Left forelimb (tissue), 1 donor: ENCODE measurements at places on chromosomes 4 and X.

GRCh38 chr4:40055511-40055862 is 1.2 kb upstream of the N4BP2 start:
- DNase-seq, result no peak

DNA sequence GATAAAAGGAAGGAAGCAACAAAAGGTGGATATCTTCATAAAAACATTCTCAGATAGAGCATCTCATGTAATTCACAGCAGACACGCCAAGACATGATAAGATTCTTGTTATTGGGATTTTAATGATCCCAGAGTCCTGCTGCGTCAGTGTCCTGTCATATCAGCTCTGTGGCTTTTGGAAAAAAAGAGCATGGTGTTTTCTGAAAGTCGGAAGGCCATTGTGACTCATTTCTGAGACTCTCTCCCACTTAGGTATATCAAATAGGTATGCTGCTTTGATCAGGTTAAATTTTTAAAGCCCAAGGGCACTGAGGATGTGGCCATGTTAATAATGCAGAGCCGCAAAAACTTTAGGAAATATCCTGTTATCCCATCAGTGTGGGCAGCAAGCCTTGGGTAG is 481.0 kb downstream of the KCNIP4 start:
- no peak for DNase-seq

- DNase-seq, result no peak
Observed at GRCh38 chrX:42432552-42432951, 345.4 kb downstream of the PPP1R2C start.

DNA sequence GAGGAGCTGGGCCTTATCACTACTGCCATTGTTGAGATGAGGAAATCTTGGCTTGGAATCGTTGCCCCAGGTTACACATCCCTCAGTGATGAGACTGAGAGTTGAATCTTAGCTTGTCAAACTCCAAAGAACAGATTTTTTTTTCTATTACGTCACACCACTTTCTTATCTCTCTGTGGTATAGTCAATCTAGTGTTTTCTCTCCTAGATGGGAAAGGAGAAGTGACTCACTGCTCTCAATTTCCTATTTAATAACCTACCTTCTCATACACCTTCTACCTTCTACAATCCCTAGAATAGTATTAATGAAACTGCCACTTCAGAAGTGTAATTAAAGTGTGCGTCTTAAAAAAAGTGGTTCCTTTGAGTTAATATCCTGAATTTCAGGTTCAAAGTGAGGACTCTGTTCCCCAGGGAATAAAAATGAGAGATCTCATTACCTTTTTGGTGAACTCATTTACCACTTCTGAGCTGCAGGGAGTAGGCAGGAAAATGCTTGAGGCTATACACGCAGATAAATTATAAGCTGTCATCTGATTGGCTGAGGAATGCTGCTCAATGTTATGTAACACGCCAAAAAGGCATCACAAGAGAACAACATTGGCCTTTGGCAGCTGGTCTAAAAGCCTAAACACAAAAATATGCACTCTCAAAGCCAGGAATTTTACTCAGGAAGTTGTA is 59.3 kb downstream of the MAD2L1 start:
- no peak for DNase-seq

GRCh38 chr4:96593422-96593821 is 753.5 kb downstream of the PDHA2 start:
- DNase-seq, result no peak

DNA sequence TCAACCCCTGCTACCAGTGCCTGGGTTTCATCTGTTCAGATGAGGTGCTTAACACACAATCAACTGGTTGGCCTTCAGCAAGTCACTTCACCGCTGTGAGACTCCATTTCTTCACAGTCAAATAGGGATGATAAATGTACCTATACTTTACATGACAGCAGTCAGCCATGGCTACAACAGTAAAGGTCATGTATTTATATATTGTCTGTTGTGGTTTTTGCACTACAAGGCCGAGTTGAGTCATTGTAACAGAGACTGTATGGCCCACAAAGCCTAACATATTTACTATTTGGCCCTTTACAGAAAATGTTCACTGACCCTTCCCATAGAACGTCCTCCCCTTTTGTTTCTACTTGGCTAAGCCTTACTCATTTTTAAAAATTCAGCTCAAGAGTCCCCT is 404.6 kb upstream of the F9 start:
- no peak for DNase-seq

- no peak for DNase-seq
Observed at GRCh38 chr4:184100297-184100885, 117.3 kb downstream of the ENPP6 start.

- no peak for DNase-seq
Observed at GRCh38 chr4:169151671-169152070, 119.1 kb downstream of the SH3RF1 start.

GRCh38 chr4:85748654-85749053 is 273.7 kb downstream of the ARHGAP24 start:
- no peak for DNase-seq

GRCh38 chr4:68904786-68905185 is 46.8 kb downstream of the UGT2A3 start:
- no peak for DNase-seq
